Upper lobe of left lung (tissue), 6 donors: ENCODE measurements at places on chromosomes 7 and 10.

DNA sequence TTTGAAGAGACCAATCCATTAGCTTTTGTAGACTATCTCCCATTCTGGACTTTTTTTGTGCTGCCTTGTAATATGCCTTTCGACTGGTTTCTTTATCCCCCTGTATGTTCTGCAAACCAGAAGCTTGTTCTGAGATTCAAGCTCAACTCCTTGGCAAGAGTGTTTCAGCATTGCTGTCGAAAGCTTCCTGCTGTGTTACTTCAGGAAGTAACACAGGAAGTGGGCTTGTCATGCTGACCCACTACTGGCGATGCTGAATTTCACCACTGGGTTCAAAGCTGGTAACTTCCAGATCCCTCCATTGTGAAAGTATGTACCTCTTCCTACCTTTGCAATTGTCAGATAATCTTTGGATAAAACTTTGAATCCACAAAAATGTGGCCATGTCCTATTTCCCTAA is 57.9 kb upstream of the INSYN2A start:
- DNase-seq = no peak

- DNase-seq = no peak
Observed at GRCh38 chr7:75861636-75862035, 17.2 kb upstream of the RHBDD2 start.

GRCh38 chr7:100430493-100431285 is 1.1 kb downstream of the MEPCE start:
- DNase-seq = no peak

GRCh38 chr10:29534590-29534989 is 100.2 kb downstream of the SVIL start:
- DNase-seq = no peak

DNA sequence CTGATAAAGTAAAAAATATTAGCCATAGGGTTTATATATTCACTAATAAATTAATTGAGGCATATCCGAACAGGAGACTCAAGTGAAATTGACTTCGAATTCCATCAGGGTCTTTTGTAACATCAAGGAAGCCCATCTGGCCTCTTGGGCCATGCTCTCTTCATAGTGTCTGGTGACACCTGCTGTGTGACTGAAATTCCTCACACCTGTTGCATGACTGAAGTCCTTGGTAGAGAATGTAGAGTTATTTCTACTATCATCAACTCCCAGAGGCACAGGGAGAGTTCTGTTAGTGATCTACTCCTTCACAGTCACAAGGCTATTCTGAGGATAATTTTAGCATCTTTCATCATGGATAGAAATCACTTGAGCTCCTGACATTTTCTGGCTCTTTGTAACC is 138.3 kb upstream of the LSM8 start:
- DNase-seq = no peak
